ENCODE measurements at places on chromosomes 1 and 21.
A peak's percentile ranks its signal among the peaks of the same experiment; 100 is the strongest.

GRCh38 chr1:156134716-156135435, 18.5 kb upstream of the SEMA4A start:
- no peak for DNase-seq

GRCh38 chr1:35173909-35174540, 18.9 kb downstream of the SFPQ start:
- no peak for DNase-seq

DNA sequence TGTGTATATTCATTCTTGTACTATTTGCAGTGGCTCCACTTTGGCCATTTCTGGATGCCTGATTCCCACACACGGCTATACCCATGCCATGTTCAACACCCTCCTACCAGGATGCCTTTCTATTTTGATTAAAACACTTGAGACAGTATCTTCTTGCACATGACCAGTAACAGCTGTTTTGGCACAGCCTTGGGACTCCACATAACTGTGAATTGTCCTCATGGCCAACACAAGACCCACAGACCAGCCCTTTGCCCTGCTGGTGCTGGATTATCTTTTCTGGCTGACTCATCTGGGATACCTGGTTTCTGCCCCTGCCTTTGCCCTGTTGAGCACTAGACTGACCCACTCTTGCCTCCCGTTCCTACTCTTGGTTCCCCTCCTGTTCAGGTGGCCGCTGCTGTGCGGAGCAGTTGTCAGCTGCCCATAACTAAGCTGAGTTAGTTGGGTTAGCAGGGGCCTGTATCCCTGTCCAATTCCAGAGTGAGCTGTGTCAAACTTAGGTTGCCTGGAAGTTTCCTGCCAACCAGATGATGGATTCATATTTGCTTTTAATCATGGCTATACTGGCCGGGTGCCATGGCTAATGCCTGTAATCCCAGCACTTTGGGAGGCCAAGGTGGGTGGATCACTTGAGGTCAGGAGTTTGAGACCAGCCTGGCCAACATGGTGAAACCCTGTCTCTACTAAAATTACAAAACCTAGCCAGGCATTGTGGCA, 10.8 kb upstream of the EYA3 start:
- peak; percentile 33 for DNase-seq

DNA sequence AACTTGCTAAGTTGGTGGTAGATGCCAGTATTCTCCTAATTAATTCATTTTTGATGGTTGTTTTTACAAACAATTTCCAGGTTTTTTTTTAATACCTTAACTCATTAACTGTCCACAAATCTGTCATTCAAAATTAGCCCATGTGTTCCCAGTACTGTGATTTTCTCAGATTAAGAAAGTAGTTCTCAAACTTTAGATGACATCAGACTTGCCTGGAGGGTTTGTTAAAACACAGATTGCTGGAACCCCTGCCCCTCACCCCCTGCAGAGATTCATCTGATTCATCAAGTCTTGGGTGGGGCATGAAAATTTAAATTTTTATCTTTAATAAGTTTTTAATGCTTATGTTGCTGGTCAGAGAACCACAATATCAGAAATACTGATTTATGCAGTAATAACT, 130.5 kb downstream of the BACH1 start:
- peak; percentile 25 for DNase-seq

DNA sequence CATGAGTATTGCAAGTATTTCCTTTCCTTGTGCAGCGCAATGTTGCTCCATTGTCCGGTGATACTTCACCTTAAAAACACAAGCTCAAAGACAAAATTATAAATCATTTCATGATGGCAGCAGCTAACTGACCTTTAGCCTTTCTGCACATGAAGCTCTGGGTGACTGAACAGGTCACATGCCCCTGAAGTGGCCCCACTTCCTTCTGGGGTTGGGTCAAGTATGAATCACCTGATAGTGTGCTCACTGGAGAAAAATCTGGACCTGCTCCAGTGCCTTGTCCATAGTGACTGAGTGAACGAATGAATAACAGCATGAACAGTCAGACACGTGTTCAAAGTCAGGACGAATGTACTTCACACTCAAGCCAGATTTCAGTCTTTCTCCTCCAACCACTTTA, 658.9 kb downstream of the NPHP4 start:
- DNase-seq = no peak

DNA sequence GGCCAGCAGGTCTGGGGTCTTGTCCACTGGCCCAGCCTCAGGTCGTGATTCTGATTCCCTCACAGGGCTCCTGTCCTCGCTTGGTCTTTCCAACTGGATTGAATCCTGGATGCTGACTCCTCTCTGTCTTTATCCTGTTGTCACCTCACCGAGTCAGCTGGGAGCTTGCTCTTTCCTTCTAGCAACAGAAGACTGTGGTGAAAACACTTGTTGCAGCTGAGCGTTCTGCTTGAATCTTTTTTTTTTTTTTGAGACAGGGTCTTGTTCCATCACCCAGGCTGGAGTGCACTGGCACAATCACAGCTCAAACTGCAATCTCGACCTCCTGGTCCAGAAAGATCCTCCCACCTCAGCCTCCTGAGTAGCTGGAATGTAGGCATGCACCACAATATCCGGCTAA, 8.0 kb upstream of the WNT4 start:
- DNase-seq = no peak

DNA sequence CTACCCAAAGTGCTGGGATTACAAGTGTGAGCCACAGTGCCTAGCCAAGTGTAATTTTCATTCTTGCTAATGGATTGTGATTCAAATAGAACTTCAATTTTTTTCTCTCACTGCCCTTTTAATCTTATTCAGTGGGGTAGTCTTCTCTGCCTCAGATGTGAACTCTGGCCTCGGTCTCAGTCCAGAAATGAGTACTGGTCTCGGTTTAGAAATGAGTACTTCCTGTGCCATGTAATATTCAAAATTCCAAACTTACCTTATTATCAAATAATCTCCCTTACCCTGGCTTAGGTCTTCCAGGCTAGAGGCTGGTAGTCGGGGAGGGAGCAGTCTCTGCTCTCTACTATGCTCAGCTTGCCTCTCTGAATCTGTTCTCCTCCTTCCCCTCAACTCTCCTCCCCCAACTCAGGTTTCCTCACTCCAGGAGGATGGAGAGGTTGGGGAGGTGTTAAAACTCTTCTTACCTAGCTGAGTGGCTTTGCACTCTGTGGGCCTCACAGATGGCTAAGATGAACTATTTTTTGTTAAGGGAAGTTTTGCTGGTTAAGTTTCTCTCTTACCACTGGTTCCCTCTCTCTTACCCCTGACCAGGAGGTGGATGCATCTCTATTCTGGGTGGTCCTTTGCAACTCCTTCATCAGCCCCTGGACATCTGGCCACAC, 4.8 kb upstream of the SLAMF9 start:
- no peak for DNase-seq

- DNase-seq = peak; percentile 8
Observed at GRCh38 chr1:230794431-230794830, 47.2 kb downstream of the CAPN9 start.

DNA sequence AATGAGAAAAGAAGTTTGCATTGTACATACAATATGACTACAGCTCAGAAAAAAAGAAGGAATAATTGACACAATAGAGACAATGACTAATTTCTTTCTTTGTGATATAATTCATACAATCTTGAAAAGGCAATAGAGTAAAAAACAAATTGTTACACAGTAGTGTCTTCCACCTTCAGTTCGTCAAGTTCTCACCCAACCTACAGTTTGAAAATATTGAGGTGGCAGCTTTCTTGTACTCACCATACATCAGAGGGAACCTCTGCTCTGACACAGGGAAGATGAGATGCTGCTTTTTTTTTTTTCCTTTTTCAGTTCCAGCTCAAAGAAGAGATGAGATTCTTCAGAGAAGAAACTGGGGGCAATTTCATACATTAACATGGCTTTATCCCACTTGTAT, 173.2 kb downstream of the ATP6V1G3 start:
- DNase-seq = no peak
